ENCODE measurements at places on chromosomes 5 and 9. TPM values are rescaled to one million over a fixed set of nuclear protein-coding genes. Genes with fewer than 3 reads are reported as not detected.

- peaks cover 1% of the 10 kb centered on the region for H3K4me1 ChIP-seq
- no peak overlapping the region for H3K4me3 ChIP-seq
- H3K27ac ChIP-seq = no peak overlapping the region
- no peaks in the 10 kb centered on the region for H3K27me3 ChIP-seq
- no peaks in the 10 kb centered on the region for H3K36me3 ChIP-seq
These were observed 74.3 kb upstream of the SSBP2 start for GRCh38 chr5:81825237-81825636.

The LHX2 gene
- not detected for total RNA-seq

The SPINK5 gene
- total RNA-seq = not detected

The PKN3 gene
- total RNA-seq = 8.1 TPM

The BSPRY gene
- total RNA-seq = 7.2 TPM

The GPR151 gene
- not detected for total RNA-seq

GRCh38 chr9:35736201-35736633 is 3.8 kb downstream of the CREB3 start:
- no peak overlapping the region for H3K27ac ChIP-seq
- H3K27me3 ChIP-seq = no peaks in the 10 kb centered on the region
- peak; percentile 83 for DNase-seq
- peaks cover 20% of the 10 kb centered on the region for H3K4me1 ChIP-seq
- H3K4me3 ChIP-seq = no peak overlapping the region

GRCh38 chr5:35458824-35459207 is 158.8 kb upstream of the SPEF2 start:
- no peak overlapping the region for H3K27ac ChIP-seq
- no peak overlapping the region for H3K4me3 ChIP-seq
- peaks cover 5% of the 10 kb centered on the region for H3K27me3 ChIP-seq
- no peak for DNase-seq
- H3K36me3 ChIP-seq = no peaks in the 10 kb centered on the region

The CCDC171 gene
- total RNA-seq = 2.9 TPM

DNA sequence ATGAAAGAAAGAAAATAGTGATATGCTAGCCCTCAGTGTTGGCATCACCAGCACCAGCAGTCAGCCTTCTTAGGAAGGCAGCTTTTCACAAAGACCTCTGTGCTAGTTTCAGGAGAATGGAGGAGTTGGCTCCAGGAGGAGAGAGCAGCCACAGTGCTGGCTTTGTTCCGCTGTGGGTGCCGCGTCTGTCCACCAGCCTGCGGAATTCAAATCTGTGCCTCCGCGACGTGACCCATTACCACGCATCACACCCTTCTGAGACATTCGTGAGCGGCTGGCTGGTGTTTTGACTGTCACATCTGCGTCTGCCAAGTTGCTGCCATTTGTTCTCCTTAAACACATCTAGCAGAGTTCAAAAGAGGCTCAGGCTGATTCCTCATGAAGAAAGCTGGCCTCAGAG is 34.4 kb downstream of the SNX18 start:
- no peaks in the 10 kb centered on the region for H3K27me3 ChIP-seq
- peaks cover 16% of the 10 kb centered on the region for H3K36me3 ChIP-seq
- H3K27ac ChIP-seq = no peak overlapping the region
- H3K4me1 ChIP-seq = peaks cover 4% of the 10 kb centered on the region
- no peak for DNase-seq

- no peaks in the 10 kb centered on the region for H3K4me1 ChIP-seq
- H3K36me3 ChIP-seq = no peaks in the 10 kb centered on the region
- no peak overlapping the region for H3K4me3 ChIP-seq
- H3K27me3 ChIP-seq = no peaks in the 10 kb centered on the region
- DNase-seq = no peak
These were observed 585.7 kb upstream of the ZNF608 start for GRCh38 chr5:125331987-125332598.

GRCh38 chr5:169978714-169979113 is 1.6 kb downstream of the INSYN2B start:
- H3K27ac ChIP-seq = no peak overlapping the region
- H3K4me3 ChIP-seq = no peak overlapping the region
- H3K36me3 ChIP-seq = peaks cover 14% of the 10 kb centered on the region
- peaks cover 5% of the 10 kb centered on the region for H3K4me1 ChIP-seq
- H3K27me3 ChIP-seq = no peaks in the 10 kb centered on the region
- DNase-seq = no peak

- H3K27ac ChIP-seq = no peak overlapping the region
- no peak overlapping the region for H3K4me3 ChIP-seq
- no peaks in the 10 kb centered on the region for H3K27me3 ChIP-seq
- H3K36me3 ChIP-seq = no peaks in the 10 kb centered on the region
These were observed 405.7 kb upstream of the IRX2 start for GRCh38 chr5:3157214-3157613.

Measured in activated CD8-positive, alpha-beta memory T cell treated with anti-CD3 and anti-CD28 coated beads, Interleukin-2, amount 10 ng/mL, durations not matched to agents 7 days and 5 days (primary cell).